ENCODE measurements at places on chromosomes 5 and 9.

DNA sequence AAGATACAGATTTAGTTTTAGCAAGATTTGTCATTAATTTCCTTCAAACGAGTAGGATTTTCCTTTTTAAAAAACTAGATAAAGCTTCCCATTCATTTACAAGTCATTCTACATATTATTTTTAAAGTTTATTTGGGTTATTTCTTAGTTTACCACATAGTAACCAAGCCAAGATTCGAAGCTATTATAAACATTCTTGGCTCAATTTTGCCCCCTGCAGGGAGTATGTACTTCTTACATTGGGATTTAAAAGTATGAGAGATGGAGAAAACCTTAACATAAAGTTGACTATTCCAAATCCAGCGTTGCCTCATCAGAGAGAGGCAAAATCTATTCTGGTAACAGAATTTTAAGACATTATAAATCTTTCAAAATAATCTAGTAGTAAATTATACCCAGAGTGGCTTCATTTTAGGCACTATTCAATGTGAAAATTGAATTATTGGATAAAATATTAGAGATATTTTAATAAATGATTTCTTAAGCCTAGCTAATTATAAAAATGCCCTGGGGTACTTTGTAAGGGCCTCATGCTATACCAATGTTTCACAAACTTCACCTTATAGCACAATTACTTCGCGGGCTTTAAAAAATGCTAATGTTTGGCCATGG is 39.1 kb downstream of the FBN2 start:
- H3K4me3 ChIP-seq = no peak overlapping the region
- no peak for DNase-seq
- H3K27ac ChIP-seq = no peak overlapping the region
- no peaks in the 10 kb centered on the region for H3K36me3 ChIP-seq
- no peaks in the 10 kb centered on the region for H3K27me3 ChIP-seq
- no peaks in the 10 kb centered on the region for H3K4me1 ChIP-seq

- peaks cover 24% of the 10 kb centered on the region for H3K36me3 ChIP-seq
- H3K4me3 ChIP-seq = no peak overlapping the region
- no peak for DNase-seq
- H3K27me3 ChIP-seq = no peaks in the 10 kb centered on the region
- no peaks in the 10 kb centered on the region for H3K4me1 ChIP-seq
- no peak overlapping the region for H3K27ac ChIP-seq
Observed at GRCh38 chr9:77224746-77225312, 47.5 kb downstream of the VPS13A start.

DNA sequence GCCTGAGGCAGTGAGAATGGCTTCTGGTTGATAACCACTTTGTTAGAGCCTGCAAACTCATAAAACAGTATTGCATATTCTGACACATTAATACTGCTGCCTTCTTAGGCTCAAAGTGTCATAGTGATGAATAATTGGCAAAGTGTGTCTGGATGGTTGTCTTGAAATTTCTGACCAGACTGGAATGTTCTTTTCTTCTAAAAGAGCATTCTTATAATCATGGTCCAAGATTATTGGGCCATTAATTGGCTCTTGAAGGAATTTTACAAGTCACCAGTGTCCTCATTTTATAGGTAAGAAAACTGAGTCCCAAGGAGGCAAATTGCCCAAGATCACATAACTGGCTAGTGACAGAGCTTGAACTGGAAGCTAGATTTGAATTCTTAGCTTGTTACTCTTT is 111.7 kb downstream of the PCSK1 start:
- no peaks in the 10 kb centered on the region for H3K27me3 ChIP-seq
- H3K36me3 ChIP-seq = no peaks in the 10 kb centered on the region
- H3K27ac ChIP-seq = no peak overlapping the region
- no peaks in the 10 kb centered on the region for H3K4me1 ChIP-seq
- no peak overlapping the region for H3K4me3 ChIP-seq
- no peak for DNase-seq

DNA sequence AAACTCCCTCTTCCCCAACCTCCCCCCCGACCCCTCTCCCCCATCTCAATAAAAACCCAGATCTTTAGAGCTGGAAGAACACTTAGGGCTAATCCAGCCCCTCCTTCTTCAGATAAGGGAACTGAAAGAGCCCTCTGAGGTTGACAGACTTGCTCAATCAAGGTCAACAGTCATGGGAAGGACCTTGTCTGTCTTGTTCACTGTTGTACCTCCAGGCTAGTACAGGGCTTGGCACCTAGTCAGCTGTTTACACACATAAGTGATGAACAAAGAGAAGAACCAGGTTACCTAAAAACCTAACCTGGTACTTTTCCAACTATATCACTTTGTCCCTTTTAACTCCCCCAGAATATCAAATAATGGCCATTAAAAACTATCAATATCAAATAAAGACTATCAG is 2.4 kb downstream of the TTC39B start:
- H3K4me3 ChIP-seq = no peak overlapping the region
- no peak overlapping the region for H3K27ac ChIP-seq
- H3K27me3 ChIP-seq = no peaks in the 10 kb centered on the region
- H3K36me3 ChIP-seq = no peaks in the 10 kb centered on the region
- no peak for DNase-seq
- no peaks in the 10 kb centered on the region for H3K4me1 ChIP-seq

DNA sequence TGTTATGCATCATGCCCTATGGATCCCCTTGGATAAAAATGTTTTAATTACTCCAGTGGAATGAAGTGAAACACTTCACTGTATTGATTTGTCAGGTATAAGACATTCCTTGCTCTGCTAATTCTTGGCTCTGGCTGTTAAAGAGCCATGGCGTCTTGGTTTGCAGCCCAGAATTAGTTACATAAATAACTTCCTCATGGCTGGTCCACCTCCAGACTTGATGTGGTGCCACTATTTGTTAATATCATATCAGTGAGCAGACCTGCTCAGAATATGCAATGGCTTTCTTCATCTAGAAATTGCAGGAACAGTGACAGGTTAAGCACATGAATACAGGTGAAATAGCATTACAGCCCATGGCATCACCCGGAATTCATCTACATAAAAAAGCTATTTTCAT is 446.9 kb upstream of the GRIN3A start:
- no peak overlapping the region for H3K27ac ChIP-seq
- H3K4me1 ChIP-seq = no peaks in the 10 kb centered on the region
- no peaks in the 10 kb centered on the region for H3K27me3 ChIP-seq
- no peak overlapping the region for H3K4me3 ChIP-seq
- DNase-seq = no peak
- H3K36me3 ChIP-seq = no peaks in the 10 kb centered on the region

DNA sequence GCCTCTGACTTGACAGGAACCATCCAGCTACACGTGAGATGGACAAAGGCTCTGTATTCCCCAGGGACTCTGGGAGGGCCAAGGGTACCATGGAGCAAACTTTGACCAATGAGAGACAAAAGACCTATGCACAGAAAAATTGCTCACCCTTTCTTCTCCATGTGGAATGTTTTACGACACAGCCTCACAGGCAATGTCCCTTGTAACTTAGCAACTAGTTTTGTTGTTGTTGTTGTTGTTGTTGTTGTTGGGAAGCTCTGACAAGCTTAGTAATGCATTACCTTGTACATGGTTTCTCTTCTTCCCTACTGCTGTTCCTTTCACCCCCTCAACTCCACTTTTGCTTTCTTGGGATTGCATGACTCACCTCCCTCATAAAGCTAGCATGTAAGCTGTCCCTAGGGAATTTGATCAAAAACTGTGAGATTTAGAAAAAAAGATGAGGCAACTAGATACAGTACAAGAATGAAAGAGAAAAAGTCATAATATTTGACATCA is 550.9 kb downstream of the RAB3C start:
- no peaks in the 10 kb centered on the region for H3K4me1 ChIP-seq
- no peak overlapping the region for H3K4me3 ChIP-seq
- no peaks in the 10 kb centered on the region for H3K27me3 ChIP-seq
- DNase-seq = no peak
- H3K36me3 ChIP-seq = no peaks in the 10 kb centered on the region
- H3K27ac ChIP-seq = no peak overlapping the region

DNA sequence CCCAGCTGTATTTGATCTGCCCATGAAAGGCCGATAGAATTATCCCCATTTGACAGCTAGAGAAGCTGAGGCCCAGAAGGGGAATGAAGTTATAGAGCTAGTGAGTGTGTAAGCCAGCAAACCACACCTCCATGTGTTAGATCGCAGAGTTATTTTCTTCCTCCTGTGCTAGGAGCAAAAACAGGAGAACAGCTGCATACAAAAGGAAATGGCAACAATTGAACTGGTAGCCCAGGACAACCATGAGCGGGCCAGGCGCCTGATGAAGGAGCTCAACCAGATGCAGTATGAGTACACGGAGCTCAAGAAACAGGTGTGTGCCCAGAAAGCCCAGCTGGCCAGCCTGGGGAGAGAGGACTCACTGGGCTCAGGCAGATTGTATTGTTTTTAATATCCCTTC is 30.4 kb downstream of the RAB14 start:
- no peak overlapping the region for H3K27ac ChIP-seq
- H3K36me3 ChIP-seq = peaks cover 25% of the 10 kb centered on the region
- H3K27me3 ChIP-seq = no peaks in the 10 kb centered on the region
- no peaks in the 10 kb centered on the region for H3K4me1 ChIP-seq

GRCh38 chr5:112885001-112885400 is 23.9 kb downstream of the SRP19 start:
- peaks cover 4% of the 10 kb centered on the region for H3K36me3 ChIP-seq
- no peaks in the 10 kb centered on the region for H3K27me3 ChIP-seq
- no peak overlapping the region for H3K4me3 ChIP-seq
- no peak overlapping the region for H3K27ac ChIP-seq
